Stimulated activated CD4-positive, alpha-beta T cell treated with anti-CD3 and anti-CD28 coated beads, Interleukin-4, amount 100 ng/mL, for 4 hours (primary cell): ENCODE measurements at places on chromosomes 16 and 17.

DNA sequence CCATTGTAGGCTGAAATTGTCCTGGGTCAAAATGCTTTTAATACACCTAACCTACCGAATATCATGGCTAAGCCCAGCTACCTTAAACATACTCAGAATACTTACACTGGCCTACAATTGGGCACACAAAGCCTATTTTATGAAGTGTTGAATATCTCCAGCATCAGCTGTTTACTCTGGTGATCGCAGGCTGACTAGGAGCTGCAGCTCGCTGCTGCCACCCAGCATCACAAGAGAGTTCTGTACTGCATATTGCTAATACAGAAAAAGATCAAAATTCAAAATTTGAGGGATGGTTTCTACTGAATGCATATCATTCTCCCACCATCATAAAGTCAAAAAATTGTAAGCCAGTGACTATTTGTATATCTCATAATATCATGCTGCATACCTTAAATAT lies 55.3 kb downstream of the ULK2 start:
- no peak for DNase-seq

DNA sequence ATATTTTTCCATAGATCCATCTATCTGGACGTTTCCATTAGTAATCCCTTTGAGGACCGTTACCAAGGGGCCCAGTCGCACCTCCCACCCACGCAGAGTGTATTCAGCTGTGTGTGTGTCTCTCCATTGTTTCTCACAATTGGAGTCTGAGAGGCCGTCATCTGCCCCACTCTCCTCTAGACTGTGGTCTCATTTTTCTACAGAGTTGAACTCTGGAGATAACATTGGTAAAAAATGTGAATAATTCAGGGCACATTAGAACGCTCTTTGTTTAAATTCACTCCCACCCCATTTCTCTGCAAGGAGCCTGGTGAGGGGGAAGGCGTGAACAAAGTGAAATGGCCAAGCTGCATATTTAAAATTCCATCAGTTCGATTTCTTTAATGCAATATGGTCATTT lies 333.1 kb upstream of the MAF start:
- DNase-seq, result no peak

GRCh38 chr17:50339381-50339780 lies 6.5 kb upstream of the XYLT2 start:
- DNase-seq, result no peak

DNA sequence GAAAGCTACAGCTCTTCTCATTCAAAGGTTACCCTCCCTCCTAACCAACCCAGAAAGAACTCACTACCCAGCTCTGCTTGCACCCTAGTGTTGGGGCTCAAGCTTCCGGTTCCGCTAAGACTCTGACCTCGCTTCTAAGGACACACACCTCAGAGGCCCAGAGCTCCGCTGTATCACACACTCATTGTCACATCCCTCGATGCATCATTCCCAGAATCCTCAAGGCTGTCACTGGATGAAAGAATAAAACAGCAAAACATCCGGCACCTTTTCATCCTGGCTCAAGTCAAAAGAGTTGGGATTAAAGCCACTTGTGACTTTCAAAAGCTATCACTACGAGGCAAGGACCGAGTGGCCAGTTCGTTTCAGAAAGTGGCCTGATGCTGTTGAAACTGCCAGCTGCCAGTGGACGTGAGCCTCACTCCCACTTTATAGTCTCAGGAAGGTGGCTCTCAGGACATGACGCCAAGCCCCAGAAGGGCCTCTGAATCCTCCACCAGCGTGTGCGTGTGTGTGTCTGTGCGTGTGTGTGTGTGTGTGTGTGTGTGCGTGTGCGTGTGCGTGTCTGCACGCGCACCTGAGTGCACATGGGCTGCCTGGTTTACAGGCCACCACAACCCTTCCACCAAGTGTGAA lies 29.0 kb downstream of the ZFHX3 start:
- DNase-seq, result no peak

GRCh38 chr17:74924250-74924948 lies at the start of gene OTOP2:
TSS of gene OTOP2 (plus strand) at chr17:74924273. CDS start at chr17:74924633, 360 bp downstream.
- DNase-seq, result no peak

GRCh38 chr17:40290629-40291280 lies 3.1 kb downstream of the CDC6 start:
- no peak for DNase-seq
